ENCODE measurements at places on chromosomes 16 and 17.

GRCh38 chr17:1636732-1637285 is 8.2 kb upstream of the SLC43A2 start:
- no peak for DNase-seq

GRCh38 chr16:386641-387156 is 4.9 kb upstream of the PGAP6 start:
- DNase-seq, result no peak

DNA sequence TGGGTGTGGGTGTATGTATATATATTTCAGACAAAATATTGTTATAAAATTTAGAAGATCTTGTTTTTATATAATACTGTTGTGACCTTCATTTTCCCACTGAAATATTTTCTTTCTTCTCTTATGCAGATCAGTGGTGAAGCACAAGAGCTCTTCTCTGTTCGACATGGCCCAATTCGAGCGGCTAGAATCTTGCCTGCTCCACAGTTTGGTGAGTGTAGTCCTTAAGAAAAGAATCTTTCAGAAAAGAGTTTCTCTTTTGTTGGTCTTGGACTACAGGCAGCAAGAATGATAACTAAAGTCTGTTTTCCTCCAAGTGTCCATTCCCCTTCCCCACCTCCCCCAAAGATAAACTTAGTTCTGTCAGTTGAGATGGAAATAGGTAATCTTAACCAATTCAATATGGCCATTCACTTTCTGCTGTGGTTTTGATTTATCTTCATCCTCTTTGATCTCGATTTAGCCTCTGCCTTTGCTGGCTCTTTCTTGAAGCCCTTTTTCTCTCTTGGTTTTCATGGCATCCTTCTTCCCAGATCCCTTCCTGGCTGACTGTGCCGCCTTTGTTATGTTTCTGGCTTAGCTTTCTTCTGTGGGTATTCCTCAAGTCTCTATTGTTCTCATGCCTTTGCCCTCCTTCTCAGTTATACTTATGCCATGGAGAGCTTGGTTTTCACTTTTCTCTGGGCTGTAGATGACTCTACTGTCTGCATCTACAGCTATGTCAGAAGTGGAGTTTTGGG is 69.6 kb downstream of the BCAS3 start:
- no peak for DNase-seq

- no peak for DNase-seq
These were observed 8.5 kb upstream of the MYCBPAP start for GRCh38 chr17:50499721-50500120.

- no peak for DNase-seq
These were observed 19.8 kb downstream of the ZNF385C start for GRCh38 chr17:42078396-42079043.

- DNase-seq, result peak; percentile 29
These were observed 44.0 kb downstream of the SREBF1 start for GRCh38 chr17:17792551-17793377.

DNA sequence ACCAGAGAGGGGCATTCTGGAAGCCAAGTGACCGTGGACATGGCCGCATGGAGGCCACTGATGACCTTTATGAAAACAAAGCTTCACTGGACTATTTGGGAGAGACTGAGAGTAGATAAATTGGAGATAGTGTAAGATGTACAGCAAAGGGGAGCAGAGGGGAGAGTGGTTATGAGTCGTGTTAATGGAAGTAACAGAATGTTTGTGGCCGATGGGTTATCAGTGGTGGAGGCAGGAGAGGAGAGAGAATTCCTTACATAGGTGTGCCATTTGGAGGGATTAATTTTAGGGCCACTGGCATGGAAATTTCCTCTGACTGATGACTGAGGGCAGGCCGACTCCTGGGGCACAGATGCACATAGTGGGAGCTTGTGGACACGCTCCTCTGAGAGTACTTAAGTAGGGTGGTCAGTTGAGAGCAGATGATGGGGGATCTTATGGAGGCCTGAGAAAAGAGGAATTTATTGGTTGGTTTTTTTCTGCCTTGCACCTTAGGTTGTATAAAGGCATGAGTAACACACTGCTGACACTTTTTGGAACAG is 19.2 kb downstream of the PRPSAP2 start:
- no peak for DNase-seq

DNA sequence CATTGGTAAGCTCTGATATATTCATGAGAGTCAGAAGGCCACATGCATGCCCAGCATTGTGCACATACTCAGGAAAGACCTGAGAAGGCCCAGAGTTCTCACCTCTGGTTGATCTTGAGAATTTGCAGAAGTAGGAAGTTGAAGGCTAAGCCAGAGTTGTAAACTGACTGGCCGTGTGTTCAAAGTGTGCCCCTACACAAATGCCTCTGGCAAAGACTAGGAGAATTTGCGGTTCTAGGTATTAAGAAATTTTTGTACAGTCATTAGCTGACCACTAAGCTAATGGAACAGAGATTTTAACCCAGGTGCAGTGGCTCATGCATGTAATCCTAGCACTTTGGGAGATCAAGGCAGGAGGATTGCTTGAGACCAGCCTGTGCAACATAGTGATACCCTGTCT is 25.0 kb downstream of the FBXL20 start:
- DNase-seq, result no peak

- DNase-seq, result no peak
These were observed 96.0 kb upstream of the GSE1 start for GRCh38 chr16:85517154-85517553.

Data from stimulated activated CD8-positive, alpha-beta memory T cell treated with anti-CD3 and anti-CD28 coated beads, Interleukin-12 subunit alpha, Interleukin-12 subunit beta, amount 100 ng/mL, for 1 hour (primary cell).